ENCODE measurements at places on chromosomes 2 and 18.

DNA sequence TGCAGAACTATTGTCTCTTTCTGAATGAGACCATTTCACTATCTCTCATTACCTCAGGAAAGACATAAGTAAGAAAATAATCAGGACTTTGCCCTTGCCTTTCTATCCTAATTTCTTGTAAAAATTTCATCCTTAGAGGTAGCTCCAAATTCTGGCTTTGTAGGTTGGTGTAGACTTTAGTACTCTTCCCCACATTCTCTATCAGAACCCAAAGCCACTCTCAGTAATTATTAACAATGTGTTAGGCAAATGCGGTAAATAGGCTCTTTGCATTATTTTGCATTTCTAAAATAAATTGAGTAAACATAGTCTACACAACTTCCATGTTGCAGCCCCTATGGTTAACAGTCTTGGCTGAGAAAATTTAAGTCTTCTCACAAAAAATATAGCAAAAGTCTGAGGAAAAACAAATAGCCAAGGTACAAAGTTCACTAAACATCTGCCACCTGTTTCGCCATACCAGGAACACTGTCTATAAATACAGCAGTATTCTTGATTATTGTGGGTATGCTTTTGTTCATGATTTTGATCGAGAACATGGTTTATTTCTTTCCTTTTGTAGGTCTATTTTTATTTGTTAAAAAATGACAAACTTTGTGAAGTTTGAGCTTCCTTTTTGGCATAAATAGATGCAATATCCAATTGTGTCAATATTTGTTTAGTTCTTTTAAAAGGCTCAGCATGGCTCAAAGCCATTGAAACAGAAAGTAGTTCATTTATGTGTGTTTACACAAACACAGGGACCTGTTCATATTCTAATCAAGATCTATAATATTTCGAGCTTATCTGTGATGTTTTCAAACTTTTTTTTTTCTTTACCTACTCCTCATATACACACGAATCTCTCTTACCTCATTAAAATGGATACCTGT is 1061.5 kb downstream of the CNTNAP5 start:
- DNase-seq, result no peak

- DNase-seq, result no peak
Observed at GRCh38 chr18:5884375-5884774, 10.9 kb downstream of the TMEM200C start.

- DNase-seq, result peak; percentile 83
Observed at GRCh38 chr2:239121600-239122012, 273.7 kb downstream of the TWIST2 start.

GRCh38 chr2:165938237-165938636 is 15.3 kb downstream of the TTC21B start:
- no peak for DNase-seq

DNA sequence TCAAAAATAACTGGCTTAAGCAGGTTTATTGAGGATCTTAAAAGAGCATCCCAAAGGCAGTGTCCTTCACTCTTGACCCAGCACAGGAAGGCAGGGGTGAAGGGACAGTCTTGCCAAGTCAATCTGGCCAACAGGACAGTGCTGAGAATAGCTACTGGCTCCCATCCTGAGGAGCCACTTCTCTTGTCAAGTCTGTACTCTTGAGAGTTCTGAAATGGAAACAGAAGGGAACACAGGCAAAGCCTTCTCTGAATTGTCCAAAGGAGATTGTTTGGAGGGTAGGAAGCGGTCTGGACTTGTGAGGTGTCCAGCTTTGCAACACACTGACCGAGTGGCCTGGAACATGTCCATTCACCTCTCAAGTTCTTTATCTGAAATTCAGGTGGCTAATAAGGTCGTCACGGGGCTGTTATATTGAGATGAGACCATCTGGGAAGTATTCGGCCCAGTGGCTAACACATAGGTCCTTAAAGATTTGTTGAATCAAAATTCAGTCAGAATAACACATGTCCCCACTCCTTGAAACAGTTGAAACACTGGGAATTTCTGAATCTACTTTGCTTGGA is 99.5 kb upstream of the FHL2 start:
- no peak for DNase-seq

DNA sequence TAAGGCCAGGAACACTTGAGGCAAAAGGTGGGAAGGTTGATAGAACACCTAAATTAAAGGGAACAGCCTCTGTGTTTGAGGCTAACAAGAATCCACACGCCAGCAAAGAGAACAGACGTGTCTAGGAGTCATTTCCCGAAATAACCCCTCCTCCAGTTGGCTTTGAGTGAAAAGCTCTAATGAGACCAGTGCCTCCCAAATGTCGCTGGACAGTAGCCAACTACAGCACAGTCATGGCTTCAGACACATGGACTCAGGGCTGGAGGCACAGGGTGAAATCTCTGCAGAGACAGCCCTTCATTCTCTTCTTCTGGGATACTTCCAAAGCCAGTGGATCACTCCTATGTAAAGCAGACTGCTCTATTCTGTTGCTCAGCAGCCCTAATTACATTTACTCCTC is 49.6 kb downstream of the SOWAHC start:
- DNase-seq, result peak; percentile 49

- DNase-seq, result no peak
Observed at GRCh38 chr2:85840091-85840490, 48.7 kb downstream of the ST3GAL5 start.

- DNase-seq, result no peak
Observed at GRCh38 chr18:11392292-11392691, 217.1 kb upstream of the SLC35G4 start.

GRCh38 chr2:158497486-158497885 is 40.7 kb downstream of the PKP4 start:
- DNase-seq, result no peak

DNA sequence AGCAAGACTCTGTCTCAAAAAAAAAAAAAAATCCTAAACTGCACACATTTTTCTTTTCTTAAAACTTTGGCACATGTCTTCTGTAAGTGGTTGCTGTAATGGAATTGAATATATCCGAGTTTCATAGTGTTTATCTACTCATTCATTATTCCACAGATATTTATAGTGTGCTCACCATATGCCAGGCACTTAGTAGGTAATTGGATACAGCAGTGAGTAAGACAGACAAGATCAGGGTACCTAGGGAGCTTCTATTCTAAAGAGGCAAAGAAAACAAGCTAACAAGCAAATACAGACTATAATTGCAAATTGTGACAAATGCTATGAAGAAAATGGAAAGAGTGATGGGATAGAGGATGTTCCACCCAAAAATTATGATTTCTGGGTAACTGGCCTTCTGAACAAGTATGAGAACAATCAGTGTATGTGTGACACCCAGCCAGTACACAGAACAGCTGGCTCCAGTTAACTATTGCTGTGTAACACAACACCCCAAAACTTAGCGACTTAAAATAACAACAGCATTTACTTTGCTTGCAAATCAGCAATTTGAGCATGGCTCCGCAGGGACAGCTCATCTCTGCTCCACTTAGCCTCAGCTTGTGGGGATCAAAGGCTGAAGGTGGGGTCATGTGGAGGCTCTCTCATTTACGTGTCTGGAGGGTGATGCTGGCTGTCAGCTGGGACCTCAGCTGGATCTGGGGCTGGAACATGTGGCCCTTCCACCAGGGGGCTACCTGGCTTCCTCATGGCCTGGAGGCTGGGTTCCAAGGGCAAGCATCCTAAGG is 224.9 kb downstream of the INSIG2 start:
- no peak for DNase-seq

GRCh38 chr2:152493945-152494528 is 159.1 kb downstream of the FMNL2 start:
- no peak for DNase-seq

- DNase-seq, result no peak
Observed at GRCh38 chr2:236715077-236715476, 145.5 kb downstream of the ACKR3 start.

DNA sequence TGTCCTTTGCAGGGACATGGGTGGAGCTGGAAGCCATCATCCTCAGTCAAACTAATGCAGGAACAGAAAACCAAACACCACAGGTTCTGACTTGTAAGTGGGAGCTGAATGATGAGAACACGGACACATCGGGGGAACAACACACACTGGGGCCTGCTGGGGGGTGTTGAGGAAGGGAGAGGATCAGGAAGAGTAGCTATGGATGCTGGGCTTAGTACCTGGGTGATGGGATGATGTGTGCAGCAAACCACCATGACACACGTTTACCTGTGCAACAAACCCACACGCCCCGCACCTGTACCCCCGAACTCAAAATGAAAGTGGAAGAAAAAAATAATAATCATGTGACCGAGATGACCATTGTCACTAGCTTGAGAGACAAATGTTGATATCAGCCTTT is 114.7 kb downstream of the NDUFA10 start:
- no peak for DNase-seq

- no peak for DNase-seq
Observed at GRCh38 chr2:233423552-233423860, 69.2 kb downstream of the DGKD start.

DNA sequence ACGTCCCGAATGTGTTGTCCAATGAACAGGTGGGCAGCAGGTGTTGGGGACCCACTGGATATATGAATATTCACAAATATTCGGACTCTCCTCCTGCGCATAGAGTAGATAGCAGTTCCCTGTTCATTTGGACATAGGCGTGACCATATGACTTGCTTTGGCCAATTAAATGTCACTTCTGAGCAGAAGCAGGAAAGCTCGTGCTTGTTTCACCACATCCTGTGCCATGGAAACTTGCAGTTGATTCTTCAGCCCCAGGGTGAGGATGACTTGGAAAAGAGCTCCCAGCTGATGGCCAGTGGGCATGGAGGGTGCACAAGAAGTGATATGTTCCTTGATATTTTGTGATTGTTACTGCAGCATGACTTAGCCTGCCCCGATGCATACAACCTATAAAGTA is 52.6 kb downstream of the PTPRM start:
- DNase-seq, result no peak

DNA sequence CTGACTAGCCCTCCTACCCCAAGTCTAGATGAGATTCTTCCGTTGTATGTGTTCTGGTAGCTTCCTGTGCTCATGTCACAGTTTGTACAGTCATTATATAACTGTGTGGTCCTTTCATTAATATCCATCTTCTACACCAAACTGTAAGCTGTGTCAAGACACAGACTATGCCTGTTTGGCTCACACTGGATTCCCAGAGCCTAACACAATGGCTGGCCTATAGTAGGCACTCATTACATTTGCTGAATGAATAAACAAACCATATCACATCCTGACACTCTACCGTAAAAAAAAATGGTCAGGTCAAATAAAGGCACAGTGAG is 72.6 kb downstream of the ANKRD44 start:
- no peak for DNase-seq

GRCh38 chr2:54770211-54770610 is 46.7 kb downstream of the EML6 start:
- no peak for DNase-seq

DNA sequence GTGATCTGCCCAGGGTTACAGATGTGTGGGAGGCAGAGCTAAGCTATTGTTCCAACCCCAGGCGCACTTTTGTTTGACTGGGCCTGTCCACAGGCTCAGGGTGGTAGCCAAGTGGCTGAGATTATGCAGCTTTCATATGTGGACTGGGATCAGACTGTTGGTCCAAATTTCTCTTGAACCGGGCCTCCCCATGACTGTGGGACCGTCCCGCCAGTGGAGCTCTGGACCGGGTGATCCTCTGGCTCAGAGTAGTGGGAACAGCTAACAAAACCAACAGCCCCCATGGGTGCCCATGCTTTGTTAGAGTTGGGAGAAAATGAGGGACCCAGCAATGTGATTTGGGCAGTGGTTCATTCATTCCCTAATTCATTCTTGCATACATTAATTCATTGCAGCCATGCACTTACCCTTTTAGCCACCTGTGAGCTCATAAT is 86.8 kb upstream of the HS6ST1 start:
- DNase-seq, result no peak

- DNase-seq, result no peak
Observed at GRCh38 chr18:73482901-73483300, 615.1 kb upstream of the NETO1 start.

DNA sequence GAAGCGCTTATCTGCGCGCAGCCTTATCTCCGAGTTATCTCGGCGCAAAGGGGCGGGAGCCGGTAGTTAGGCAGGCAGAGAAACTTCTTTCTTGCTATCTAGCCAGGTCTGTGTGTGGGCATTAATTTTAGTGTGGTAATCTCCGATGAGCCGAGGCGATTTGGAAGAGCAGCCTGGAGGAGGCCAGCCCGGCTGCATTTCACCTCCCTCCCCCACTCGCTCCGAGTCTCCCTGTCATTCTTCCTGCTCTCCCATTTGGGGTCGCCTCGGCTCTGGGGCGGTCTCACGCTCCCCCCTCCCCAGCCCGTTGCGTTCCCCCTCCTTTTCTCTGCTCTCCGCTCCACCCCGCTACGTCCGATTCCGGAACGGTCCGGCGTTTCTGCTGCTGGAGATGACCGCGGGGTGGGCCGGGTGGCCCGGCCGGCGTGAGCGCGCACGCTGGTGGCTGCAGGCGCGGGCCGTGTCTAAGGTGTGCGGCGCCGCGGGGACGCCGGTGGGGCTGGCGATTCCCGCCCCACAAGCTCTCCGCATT is 566 bp downstream of the GATA6 start:
- no peak for DNase-seq

GRCh38 chr18:8247700-8248099 is 361.5 kb upstream of the RAB12 start:
- DNase-seq, result no peak

GRCh38 chr2:197311421-197312033 is 947 bp upstream of the ANKRD44 start:
- DNase-seq, result no peak

DNA sequence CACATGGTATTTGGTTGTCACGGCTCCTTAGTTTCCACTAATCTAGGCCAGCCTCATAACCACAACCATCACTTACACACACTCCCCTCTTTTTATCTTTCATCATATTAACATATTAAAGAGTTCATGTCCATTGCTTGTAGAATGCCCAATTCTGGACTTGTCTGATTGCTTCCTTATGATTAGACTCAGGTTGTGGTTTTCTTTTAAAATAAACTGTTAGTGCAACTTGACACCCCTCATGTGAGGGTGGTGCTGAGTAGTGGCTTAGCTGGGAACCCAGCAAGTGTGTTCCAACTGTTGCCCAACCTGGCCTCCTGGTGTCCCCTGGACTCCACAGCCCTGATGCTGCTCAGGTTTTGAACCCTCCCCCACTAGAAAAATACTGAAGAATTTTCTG is 20.1 kb upstream of the CD207 start:
- no peak for DNase-seq

DNA sequence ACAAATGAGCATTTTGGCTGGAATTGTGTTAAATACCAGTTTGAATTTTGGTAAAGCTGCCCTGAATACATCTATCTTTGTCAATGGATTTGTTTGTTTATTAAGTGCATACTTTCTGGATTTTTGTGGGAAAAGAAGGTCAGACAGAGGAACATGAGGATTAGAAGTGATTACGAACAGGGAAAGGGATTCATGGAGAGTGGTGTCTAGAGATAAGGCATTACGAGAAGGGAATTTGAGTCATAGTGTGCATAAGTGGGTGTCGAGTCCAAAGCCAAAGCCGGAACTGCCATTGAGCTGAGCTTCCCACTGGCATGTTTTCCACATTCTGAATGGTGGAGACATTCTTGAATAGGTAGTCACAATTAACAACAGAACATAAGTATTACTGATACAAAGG is 68.9 kb upstream of the EFEMP1 start:
- no peak for DNase-seq

Measured in hippocampal formation (tissue), 2 donors.